Hematopoietic multipotent progenitor cell treated with erythropoietin and hydrocortisone succinate and interleukin-3 and kit ligand, for 4 days (in vitro differentiated cells): ENCODE measurements at places on chromosomes 16 and 17.

DNA sequence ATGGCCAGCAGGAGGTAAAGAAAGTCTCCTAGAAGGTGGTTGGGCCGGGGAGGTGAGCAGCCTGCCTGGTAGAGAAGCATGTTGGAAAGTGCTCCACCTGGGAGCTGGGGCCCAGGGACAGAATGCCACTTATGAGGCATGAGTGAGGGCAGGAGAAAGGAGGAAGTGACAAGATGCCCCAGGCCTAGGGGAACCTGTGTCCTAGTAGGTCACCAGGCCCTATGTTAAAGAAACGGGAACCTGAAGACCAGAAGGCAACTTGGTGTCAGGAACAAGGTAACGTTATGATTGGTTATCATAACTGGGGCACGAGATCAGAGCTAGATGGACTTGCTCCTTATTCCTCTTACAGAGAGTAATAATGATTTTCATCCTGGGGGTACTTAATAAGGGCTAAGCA lies 34.3 kb downstream of the PITPNC1 start:
- DNase-seq = peak; percentile 22

DNA sequence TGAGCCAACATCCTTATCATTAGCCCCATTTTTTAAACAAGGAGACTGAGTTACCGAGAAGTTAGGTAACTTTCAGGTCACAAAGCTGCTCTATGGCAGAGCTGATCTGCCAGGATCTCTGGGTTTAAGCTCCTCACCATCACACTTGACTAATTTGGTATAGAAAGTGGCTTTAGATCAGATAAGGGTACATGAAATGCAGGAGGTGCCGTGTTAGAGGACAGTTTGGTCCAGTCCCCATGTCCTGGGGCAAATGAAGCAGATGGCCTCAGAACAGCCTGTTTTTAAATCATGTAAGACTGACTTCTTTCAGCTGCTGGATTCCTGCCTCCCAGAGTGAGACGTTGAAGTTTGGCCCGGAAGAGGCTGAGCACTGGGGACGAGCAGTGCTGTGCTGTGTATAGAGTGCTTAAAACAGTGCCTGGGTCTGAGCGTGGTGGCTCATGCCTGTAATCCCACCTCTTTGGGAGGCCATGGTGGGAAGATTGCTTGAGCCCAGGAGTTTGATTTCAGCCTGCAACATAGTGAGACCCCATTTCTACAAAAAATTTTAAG lies 187.0 kb upstream of the CACNG3 start:
- no peak for DNase-seq

- DNase-seq = peak; percentile 97
Measured at GRCh38 chr16:30092373-30093010, 768 bp upstream of the TBX6 start.

DNA sequence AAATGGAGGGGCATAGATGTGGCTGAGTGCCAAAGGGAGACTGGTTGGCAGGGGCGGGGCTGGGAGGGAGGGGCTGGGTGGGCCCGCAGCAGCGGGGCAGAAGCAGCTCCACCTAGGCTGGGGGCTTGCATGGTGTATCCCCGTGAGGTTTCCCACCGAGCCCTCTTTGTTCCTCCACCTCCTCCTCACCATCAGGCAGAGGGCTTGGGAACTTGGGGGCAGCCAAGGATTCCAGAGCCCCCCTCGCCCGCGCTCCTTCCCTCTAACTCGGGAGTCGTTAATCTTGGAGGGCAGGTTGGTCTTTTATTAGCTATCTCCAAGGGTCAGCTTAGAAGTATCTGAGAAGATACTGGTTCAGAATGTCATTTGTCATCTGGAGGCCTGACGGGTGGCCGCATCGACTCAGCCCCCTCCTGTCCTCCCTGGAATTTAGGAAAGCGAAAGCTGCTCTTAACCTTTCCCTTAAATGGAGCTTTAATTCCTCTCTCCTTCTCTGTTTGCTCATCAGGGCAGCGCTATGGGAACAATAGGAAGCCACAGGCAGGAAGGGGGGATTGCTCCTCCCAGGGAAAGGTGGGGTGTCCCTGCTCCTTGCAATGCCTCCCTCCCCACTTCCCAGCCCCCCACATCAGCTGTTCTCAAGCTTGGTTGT lies 274.3 kb upstream of the XYLT1 start:
- no peak for DNase-seq

DNA sequence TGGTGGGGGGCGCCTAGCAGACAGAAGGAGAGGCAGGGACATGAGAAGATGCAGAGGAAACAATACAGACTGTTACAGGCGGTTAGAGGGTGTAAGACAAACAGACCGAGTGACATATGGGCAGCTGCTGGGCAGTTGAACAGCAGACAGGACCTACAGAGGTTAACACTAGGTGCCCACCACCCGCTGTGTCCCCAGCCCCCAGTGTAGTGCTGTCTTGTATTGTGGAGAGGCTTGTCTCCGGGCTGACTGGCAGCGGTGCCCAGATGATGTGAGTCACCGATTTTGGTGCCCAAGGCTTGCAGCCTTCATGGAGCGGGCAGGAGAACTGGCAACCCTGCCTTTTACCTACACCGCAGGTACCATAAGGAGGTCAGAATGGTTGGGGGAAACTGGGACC lies 2.4 kb upstream of the CXCL16 start:
- no peak for DNase-seq

DNA sequence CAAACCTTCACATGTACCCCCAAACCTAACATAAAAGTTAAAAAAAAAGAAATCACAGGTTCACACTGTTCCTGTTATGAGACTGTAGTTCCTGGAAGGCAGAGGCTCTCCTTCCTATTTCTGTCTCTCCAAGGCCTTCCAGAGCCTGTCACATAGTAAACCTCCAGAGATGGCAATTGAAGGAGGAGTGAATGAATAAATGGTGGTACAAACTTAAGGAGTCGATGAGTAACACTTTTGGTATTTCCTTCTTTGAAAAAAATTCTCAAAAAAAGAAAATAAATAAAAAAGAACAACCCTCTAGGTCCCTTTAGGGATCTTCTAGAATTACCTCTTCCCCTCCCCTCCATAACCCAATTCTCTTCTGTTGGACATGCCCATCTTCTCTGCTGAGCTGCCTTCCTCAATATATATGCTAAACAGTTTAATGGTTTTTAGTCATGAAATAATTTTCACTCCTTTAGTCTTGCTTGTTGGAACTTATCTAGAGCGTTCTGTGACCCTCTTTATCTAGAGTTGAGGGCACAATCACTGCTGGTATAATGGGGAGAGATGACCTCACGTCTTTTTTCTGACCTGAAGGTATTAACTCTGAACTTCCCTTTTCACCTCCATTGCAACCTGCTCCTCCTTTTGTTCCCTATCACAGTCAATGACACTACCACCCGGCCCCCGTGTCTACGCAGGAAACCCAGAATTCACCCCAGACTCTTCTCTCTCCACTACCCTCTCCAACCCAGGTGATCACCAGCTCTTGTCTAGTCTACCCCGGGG lies 1.7 kb upstream of the TAF15 start:
- no peak for DNase-seq

DNA sequence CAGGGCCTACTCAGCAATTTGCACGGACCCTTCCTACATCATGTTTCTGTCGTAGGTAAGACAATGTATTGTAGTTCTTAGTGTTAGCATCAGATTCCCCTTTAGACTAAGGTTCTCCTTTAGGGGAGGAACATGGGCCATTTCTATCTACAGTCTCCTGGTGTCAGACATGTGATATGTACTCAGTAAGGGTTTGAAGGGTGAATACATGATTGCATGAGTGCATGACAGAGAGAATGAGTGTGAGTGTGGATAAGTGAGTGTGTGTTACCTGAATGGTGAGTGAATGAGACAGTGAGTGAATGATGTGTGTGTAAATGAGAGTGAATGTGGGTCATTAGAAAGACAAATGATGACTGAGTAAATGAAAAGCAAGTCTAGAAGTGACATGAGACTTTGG lies 476.8 kb downstream of the HAPSTR1 start:
- no peak for DNase-seq

DNA sequence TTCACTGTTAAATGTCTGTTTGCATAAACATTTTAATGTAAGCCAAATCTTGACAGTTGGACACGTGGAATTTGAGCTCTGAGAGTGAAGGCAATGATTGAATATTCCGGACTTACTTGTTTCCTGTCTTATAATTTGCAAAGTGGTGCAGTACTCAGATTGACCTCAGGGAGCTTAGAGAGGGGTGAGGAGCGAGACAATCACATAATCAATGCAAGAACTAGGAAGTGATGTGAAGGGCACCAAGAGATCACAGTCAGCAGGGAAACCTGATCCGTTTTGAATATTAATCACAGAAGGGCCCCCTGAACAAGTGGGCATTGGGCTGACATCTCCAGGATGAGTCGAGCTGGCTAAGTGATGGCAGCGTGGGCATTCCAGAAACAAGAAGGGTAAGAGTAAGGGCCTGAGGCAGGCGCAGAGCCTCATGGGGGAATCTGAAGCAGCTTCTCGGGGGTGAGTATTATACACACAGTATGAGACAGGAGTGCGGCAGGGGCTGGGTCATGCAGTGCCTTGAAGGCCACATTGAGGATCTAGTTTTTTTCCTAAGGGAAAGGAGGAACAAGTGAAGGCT lies 26.1 kb downstream of the TEX2 start:
- peak; percentile 53 for DNase-seq

GRCh38 chr17:30241051-30241450 lies 5.6 kb upstream of the SLC6A4 start:
- DNase-seq = no peak
